ENCODE measurements at places on chromosomes 6 and 20.
A peak's percentile ranks its signal among the peaks of the same experiment; 100 is the strongest.

DNA sequence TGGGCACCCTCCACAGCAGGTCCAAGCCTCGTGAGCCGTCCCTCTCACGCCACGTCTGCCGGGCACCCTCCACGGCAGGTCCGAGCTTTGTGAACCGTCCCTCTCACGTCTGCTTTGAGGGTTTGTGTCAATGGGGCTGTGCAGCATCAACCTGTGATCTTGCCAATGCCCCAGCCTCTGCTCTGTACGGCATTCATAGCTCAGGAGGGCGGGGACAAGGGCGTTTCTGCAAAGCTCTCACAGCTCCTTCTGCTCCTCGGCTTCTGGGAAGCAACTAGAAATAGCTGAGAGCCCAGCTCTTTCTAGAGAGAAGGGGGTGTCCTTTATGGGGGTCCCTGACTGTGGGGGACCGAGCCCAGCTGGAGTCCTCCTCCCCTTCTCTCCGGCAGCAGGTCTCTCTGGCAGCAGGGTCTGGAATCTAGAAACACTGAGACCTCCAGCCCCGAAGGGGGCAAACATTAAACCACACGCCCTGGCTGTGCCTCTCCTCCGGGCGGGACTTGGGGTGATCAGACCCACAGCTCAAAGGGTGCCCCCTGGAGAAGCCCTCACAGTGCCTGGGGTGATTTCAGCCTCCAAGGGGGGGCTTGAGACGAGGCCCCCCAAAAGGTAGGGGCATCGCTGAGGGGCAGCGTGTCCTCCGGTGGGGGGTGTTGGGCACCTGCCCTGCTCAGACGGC, 41.2 kb upstream of the CHRNA4 start:
- DNase-seq, result no peak

DNA sequence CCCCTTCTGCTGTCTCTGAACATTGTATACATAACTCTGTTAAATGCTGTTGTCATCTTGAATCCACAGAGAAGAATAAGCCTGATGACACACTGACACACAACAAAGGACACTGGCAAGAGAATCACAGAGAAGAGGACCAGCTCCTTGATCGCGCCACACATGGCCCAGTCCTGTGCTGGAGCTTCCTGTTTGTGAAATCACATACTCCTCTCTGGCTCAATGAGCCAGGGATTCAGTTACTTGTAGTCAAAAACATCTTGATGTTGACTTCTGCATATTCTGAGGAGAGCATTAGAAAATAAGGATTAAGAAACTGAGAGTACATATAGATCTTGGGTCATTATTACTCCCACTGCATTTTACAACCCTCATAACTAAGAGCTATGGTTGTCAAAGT, 100.1 kb downstream of the EPB41L2 start:
- DNase-seq, result no peak

- DNase-seq, result no peak
Measured at GRCh38 chr6:148616841-148617240, 130.0 kb upstream of the UST start.

- no peak for DNase-seq
Measured at GRCh38 chr20:31605902-31606803, 1.1 kb downstream of the ID1 start.

- no peak for DNase-seq
Measured at GRCh38 chr6:28693033-28693750, 167.5 kb downstream of the GPX5 start.

- DNase-seq, result no peak
Measured at GRCh38 chr20:21398109-21399004, 1.0 kb upstream of the NKX2-4 start.

DNA sequence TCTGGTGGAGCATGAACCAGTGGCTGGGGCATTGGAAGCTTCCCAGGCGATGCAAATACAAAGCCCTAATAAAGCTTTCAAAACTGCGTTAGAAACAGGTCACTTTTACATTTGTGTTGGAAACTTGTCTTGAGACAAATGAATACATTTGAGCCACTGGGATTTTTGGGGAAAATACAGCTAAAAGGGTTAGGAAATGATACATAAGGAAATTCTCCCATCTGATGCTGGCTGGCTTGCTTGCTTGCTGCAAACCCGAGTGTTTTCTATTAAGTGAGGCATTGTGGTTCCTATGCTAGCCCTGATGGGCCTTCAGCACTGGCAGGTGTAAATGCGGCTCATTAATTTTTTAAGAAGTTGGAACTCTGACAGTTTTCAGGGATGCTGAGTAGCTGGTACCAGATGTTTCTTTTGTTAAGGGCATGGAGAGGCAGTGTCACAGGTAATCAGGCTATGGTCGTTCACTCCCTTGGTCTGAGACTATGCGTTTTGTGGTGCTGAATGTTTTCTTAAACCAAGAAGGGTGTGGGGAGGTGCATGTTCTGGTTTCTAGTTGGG, 35.2 kb downstream of the RREB1 start:
- no peak for DNase-seq

- no peak for DNase-seq
Measured at GRCh38 chr6:56025795-56026194, 150.4 kb upstream of the BMP5 start.

DNA sequence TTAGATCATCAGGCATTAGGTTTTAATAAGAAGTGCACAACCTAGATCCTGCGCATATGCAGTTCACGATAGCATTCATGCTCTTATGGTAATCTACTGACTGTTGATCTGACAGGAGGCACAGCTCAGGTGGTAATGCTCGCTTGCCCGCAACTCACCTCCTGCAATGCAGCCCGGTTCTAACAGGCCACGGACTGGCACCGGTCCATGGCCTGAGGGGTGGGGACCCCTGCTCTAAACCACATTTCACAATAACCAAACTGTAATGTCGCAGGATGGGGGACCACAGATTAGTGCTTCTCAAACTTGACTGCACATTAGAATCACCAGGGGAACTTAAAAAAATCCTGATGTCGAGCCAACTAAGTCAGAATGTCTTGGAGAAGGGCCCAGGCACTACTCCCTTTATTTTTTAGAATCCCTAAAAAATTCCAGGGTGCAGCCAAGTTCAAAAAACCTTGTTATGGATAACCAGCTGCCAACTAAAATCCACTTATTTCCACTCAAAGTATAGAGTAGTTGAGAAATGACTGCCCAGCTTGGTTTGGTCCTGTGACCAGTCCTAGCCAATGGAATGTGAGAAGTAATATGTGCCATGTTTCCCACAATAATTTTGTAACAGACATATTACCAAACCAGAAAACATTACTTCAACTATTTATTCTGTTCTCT, 3.1 kb downstream of the SHPRH start:
- no peak for DNase-seq

DNA sequence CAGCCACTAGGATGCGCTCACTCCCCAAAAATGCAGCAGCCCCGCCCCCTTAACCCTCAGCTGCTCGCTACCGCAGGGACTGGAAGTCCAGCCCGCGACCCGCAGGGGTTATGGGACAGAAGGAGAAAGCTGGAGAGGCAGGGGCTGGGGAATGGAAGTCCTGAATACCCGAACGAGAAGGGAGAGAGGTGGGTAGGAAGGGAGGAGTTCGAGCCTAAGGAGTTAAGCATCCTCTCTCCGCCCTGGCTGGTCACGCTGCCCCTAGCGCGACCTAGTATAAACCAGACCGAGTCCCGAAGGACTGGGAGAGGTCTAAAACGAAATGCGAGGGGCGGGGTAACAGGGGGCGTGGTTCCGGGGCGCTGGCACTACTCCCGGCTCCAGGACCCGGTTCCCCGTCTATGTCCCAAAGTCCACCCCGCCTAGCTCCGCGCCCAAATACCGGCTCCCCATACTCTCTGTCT, 448 bp upstream of the DDAH2 start:
- DNase-seq, result peak; percentile 85

DNA sequence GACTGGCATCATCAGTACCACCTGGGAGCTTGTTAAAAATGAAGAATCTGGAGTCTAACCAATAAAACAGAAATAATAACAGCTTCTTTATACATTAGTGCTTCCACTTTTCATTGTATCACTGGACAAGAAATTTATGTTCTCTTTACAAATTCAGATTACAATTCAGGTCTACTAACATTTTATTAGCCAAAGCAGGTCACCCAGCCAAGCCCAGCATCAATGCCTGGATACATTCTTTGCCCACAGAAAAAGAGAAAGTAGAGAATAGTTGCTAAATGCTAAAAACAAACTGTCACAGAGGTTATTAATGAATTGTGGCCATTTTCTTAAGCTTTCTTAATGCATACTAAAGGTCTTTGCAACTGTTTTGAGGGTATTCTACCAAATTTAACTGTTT, 458.3 kb downstream of the BTBD3 start:
- no peak for DNase-seq

DNA sequence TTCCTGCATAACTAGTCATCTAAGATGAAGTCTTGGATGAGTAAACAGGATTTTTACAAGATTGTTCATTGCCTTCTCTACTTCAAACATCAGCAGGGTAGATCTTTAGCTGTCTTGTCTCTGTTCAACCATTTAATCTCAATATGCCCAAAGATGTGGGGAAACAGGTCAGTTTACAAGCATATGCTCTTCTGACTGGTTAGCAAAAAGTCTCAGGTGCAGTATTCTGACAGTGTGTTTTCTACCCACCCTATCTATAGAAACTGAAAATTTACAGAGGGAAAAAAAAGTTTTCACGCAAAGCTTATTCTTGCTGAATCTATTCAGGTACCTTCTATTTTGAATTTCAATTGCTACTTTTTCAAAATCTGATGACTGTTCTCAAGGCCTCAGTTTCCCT, 29.0 kb downstream of the MAP3K5 start:
- DNase-seq, result no peak

- DNase-seq, result no peak
Measured at GRCh38 chr6:91796603-91797002, 1209.7 kb upstream of the MAP3K7 start.

DNA sequence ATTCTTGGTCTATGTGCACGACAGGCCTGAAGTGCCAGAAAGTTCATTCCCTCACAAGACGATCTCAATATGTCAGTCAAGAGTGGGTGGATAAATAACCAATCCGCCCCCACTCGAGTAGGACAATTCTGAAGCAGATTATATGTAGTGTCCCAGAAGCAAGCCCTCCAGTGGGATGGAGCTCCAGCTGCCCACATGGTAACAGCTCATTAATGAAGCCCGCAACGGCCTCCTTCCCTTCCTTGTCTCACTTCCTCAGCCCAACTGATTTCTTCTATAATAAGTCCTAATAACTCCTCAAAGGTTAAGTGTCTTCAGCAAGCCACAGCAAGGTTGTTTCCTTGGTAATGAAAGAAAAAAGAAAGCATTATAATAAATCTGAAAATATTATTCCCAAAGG, 82.1 kb upstream of the F13A1 start:
- DNase-seq, result no peak

DNA sequence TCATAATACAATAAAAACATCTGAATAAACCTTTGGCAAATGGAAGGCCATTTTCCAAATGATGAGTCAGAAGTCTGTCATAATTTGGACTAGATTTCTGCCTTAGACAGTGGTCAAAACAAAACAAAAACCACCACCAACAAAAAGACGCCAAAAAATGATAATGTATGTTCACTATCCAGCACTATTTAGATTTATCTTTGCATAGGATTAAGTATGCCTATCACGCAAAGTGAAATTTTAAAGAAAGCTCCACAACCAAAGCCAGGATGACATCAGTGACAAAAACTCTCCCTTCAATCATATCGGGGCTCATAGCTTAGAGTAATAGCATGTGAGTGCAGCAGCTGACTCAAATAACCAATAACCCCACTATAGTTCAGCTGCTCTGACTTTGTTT, 201.9 kb downstream of the MOXD1 start:
- no peak for DNase-seq

DNA sequence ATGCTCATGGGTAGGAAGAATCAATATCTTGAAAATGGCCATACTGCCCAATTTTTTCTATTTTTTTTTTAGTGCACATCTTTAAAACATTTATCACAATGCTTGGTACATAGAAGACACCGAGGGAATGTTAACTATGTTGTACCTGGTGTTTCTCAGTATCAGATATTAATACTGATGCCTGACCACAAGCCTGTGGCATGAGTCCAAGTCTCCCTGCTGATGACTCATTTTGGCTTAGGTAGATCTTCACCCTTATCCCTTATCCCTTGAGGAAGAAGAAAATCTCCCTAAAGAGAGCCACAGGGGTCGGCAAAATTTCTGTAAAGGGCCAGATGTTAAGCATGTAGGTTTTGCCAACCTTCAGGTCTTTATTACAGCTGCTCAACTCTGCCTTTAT, 14.5 kb downstream of the CD109 start:
- DNase-seq, result no peak

- DNase-seq, result no peak
Measured at GRCh38 chr6:109291902-109292301, 90.4 kb downstream of the CD164 start.

- no peak for DNase-seq
Measured at GRCh38 chr6:36463676-36464075, 20.9 kb downstream of the KCTD20 start.

DNA sequence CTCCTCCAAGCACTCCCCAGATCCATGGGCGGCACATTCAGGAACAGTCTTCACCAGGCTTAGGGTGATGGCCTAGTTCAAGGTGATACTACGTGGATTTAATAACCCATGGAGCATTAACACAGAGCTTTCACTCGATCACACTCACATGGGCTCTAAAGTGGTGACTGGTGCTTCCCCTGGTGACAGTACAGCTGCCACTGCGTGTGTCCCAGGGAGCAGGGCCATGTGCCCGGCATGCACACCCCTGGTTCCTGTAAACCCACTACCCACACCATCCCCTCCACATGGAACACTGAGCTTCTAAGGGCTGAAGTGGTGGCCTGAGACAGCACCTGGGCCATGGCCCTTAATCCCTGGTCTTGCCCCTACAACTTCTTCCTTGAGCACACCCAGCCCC, 27.8 kb upstream of the APMAP start:
- DNase-seq, result no peak

DNA sequence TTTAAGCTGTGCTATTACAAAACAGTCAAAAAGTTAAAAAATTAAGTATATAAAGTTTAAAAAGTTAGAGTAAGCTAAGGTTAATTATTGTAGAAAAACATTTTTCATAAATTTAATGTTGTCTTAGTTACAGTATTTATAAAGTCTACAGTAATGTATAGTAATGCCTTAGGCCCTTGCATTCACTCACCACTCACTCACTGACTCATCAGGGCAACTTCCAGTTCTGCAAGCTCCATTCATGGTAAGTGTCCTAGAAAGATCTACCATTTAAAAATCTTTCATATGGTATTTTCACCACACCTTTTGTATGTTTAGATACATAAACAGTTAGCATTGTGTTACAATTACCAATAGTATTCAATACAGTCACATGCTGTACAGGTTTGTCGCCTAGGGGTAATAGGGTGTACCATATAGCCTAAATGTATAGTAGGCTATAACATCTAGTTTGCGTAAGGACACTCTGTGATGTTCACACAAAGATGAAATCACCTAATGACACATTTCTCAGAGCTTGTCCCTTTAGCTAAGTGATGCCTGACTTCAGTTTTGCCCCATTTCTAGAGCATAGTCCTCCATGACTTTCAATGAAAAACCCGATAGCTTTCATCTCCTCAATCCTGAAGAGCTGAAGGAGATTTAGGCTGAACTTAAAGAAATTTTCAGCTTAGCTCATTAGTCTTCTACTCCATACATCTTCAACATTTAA, 14.9 kb upstream of the HLA-DRA start:
- no peak for DNase-seq

Measured in CD4-positive, alpha-beta T cell treated with Interferon alpha-2 for 1 hour (primary cell).